ENCODE measurements at places on chromosomes 2 and 18.

GRCh38 chr2:63053889-63054602, 3.4 kb downstream of the OTX1 start:
- DNase-seq = no peak

DNA sequence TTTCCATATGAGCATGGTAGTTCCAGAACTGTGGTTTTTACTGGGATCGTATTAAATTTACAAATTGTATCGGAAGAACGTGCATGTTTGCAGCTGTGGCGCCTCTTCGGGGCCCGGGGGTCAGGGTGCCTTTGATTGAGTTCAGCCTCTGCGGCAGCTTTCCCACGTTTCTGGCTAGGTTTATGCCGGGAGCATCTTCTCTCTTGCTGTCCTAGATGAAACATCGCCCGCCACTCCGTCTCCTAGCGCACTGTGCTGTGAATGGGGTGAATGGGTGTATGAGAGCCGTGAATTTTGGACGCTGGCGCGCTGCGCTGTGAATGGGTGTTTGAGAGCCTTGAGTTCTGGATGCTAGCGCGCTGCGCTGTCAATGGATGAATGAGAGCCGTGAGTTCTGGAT, 12.3 kb downstream of the PDCD1 start:
- no peak for DNase-seq

- no peak for DNase-seq
Measured at GRCh38 chr2:66813976-66814375, 379.1 kb downstream of the MEIS1 start.

DNA sequence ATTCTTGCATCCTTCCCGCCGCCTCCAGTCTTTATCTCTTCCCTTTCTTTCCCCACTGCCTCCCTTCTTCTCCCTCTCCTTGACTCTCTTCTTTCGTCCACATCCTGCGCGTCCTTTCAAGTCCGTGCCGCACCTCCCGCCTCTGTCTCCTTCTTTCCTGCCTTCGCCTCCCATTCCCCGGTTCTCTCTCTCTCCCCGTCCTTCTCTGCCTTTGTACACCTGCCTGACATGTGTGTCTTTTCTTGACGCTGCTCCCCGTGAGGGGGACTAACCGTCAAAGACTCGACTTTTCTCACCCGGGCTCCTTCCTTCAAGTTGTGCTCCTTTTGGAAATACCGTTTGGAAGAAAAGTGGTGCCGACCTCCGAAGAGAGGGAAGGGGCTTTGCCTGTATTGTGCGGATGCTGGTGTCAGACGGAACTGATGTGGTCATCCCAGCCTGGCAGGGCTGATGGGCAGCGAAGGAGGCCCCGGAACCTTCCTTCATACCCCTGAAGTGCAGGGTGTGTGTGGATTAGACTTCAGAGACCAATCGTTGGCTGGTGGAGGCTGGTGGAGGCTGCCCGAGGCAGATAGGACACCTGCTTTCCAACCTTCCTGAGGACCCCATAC, 879 bp downstream of the TMEM178A start:
- no peak for DNase-seq

DNA sequence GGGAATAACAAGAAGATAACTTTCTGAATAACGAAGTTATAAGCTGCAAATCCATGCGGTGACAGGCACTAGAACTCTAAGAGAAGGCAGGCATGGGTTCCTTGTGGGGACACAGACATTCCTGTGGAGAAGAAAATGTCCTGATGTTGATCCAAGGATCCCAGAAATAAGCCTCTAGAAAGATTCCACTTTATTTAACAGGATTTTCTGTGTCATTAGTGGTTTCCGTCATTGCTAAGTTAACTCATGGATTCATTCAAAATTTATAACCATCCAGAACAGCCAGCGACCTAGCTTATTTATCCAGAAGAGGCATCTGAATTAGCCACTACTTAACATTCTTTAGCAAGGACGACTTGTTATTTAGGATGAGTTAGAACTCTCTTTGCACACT, 10.0 kb upstream of the CD302 start:
- DNase-seq = no peak

DNA sequence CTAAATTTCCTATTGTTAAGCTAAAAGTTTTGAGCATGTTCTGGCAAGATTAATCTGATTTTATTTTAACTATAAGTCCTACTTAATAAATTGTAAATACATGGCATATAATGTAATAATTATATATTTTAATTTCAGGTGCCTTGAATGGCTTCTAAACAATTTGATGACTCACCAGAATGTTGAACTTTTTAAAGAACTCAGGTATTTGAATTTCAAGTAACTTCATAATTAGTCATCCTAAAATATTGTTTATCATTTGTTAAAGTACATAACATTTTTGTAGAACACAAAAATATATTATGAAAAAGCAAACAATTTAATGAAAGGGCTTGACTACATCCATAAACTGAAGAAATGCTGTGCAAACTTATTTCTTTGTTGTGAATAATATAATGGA, 14.5 kb downstream of the GMCL1 start:
- DNase-seq = no peak

DNA sequence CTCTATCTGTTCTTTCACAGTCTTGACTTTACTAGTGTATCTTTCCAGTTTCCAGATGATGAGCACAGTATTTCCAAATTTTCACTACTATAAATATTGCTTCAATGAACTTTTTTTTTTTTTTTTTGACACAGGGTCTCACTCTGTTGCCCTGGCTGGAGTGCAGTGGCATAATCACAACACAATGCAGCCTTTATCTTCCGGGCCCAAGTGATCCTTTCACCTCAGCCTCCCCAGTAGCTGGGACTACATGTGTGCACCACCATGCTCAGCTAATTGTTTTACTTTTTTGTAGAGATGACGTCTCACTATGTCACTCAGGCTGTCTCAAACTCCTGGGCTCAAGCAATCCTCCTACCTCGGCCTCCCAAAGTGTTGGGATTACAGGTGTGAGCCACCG, 142.8 kb downstream of the SRBD1 start:
- DNase-seq = no peak

GRCh38 chr18:33818145-33818544, 240.1 kb downstream of the ASXL3 start:
- DNase-seq = no peak

- DNase-seq = no peak
Measured at GRCh38 chr2:36711741-36712314, 15.3 kb downstream of the VIT start.

DNA sequence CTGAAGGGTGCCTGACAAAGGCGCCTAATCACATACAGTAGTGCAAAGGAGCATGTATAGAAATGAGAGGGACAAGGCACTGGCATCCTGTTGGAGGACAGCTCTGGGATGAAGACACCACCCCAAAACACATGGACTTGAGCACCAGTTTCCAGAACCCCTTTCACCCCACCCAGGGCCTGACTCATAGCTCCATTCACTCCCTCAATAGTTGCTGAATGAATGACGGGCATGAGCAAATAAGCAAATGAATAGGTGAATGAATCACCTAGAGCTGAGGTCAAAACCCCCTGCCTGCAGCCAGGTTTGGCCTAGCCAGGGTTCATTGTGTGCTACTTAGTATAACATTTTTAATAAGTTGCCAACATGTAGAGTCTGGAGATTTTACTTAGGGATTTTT, 66.3 kb downstream of the NRP2 start:
- DNase-seq = no peak

DNA sequence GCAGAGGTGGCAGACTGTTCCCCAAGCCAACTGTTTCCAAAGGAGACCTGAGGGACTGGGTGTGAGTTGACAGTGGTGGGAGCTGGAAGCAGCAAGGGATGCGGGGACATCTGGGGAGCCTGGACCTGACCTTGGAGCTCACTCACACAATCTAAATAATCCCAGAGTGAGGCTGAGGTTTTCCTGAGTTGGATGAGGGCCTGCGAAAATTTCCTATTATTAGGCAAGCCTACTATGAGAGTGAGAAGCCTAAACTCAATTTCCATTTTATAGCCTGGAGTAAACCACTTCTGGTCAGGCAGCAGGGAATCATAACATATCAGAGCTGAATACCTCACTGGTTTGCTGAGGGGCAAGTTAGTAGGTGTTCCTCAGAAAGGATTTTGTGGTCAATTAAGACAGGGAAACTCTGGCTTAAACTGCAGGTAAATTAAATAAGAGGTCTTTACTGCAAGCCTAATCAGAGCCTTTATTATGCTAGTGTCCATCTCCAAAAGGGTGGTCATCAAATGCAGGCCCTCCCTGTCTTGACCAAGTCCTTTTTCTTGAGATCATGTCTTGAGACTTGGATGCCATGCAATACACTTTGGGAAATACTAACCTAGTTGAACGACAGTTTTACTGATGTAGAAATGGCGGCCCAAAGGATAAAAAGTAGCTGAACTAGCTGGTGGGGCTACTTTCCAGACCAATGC, 1.7 kb upstream of the COX5B start:
- DNase-seq = no peak

DNA sequence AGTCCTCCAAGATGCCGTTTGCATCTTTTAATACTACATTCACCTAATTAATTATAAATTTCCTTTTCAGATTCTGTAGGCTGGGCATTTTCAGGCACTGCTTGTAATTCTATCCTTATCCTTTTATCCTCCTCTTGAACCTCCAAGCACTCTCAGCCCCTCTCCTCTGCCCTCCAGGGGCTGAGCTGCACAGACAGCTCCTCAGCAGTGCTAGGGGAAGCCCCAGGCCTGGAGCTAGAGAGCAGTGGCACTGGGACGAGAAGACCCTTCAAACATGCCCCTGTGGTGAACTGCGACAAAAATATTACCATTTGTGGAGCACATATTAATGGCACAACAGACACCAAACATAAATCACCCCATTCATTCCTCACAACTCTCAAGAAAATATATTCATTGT, 32.9 kb downstream of the CFAP210 start:
- DNase-seq = no peak

DNA sequence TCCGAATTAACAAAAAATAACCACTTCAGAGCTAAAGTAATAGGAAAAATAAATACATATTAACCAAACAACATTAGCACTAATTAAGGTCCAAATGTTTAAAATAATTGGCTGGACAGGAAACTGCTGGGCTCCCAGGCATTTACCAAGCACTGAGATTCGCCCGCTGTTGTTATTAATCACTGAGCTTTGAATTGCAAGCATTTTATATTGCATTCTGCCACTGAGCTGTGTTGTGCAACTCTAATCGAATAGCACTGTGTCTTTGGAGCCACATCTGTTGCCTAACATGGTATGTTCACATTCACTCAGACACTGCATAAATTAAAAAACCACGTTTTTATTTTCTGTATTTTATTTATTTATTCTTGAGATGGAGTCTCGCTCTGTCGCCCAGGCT, 88.9 kb downstream of the SOWAHC start:
- no peak for DNase-seq

- DNase-seq = no peak
Measured at GRCh38 chr2:24842081-24843050, 49.1 kb downstream of the CENPO start.

DNA sequence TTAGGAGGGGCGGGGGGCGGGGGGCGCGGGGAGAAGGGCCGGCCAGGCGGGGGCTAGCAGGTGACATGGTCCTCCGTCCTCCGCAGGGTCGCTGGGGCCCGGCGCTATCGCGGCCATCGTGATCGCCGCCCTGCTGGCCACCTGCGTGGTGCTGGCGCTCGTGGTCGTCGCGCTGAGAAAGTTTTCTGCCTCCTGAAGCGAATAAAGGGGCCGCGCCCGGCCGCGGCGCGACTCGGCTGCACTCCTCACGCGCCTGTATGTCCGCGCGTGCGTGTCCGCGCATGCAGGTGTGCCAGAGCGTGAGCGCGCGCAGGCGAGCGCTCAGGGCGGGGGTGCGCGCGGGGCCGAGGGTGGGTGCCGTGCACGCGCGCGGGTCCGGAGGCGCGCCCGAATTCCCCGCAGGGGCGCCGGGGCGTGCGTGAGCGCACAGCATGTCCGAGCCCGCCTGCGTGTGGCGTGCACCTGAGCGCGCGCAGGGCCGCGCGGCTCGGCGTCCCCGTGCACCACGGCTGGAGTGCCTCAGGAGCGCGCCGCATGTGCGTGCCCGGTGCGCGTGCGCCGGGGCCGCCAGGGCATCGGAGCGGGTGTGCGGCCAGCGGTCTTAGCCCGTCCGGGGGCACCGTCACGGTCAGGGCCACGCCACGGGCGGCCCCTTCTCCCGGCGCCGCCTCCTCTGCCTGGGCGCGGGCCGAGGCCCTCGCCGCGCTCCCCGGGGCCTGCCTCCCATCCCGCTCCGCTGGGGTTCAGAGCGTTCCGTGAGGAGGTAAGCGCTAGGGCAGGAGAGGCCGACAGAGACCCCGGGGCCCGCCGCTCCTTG, 6.3 kb downstream of the SNORC start:
- DNase-seq = no peak

- DNase-seq = no peak
Measured at GRCh38 chr18:55219059-55219458, 259.8 kb upstream of the CCDC68 start.

- no peak for DNase-seq
Measured at GRCh38 chr18:2256577-2256976, 314.7 kb downstream of the METTL4 start.

DNA sequence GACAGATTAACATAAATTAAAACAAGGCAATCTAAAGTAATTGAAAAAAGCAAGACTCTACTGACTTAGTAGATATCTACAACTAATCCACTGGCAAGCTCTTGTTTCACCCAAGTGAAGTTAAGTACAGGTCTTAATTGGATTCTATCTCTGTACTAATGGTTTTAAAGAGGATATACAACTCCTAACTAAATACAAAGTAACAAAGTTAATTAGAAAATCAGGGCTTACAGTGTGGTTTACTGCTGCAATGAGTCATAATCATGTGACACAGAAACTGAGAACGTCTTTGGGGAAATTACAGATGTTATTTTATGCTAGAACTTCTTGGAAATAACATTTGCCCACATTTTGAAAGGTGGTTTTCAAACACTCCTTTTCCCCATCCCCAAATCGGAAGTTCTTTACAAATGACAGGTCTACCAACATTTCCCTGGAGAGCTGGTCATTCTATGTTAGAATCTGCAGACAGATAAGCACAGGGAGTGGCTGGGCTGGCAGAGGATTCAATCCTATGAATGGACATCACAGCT, 245.3 kb downstream of the STK39 start:
- no peak for DNase-seq

GRCh38 chr2:68115965-68116364, 41.7 kb upstream of the PNO1 start:
- no peak for DNase-seq

DNA sequence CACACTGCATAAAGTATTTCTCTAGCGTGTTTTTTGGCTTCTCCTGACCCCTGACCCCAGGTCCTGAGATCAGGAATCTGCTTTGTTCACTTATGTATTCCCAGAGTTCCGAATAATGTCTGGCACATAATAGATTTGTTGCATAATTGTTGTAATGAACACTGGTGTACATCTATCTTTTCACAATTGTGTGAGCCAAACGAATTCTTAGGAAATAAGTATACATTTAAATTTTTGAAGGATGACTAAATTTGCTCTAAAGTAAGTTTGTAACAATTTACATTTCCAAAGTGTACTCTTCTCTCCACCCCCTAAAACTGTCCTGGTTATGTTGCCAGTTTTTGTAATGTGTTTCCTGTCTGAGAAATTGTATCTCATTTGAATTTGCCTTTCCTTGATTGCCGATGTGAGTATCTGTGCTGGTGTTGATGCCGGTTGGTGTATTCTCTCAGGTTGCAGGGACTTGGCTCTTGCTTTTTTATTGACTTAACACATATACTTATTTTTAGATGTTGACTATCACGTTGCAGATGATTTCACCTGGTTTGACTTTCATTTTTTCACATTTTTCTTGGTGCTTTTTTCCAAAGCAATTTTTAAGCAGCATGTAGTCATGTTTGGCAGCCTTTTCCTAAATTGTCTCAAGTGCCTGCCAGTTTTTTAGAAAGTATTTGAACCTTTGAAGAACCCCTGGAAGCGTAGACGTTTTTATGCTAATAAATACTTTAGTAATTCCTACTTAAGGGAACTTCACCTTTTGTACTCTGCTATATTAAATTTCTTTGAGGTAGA, 16.1 kb upstream of the FARP2 start:
- no peak for DNase-seq

- DNase-seq = no peak
Measured at GRCh38 chr2:74441690-74442482, at the start of gene RTKN. Gene RTKN (minus strand): TSS chr2:74441937. CDS start chr2:74441816, 121 bp downstream.
